ENCODE measurements at places on chromosomes 2 and 18.

DNA sequence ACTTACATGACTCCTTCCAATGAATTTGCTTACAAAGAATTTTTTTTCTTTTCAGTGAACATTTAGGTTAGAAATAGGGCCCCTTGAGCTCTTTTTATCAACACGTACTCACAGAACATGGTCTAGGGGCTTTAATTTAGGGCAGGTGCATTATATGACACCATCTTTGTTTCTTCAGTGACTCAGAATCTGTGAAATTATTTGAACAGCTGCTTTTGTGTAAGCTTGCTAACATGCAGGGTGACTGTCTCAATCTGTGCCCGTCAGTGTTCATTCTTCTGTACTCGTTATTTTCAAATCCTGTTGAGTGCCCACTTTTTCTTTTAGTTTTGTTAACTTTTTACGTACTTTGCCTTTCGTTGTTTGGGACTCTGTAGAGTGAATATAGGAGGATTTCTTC, 52.8 kb upstream of the CABYR start:
- DNase-seq: no peak

DNA sequence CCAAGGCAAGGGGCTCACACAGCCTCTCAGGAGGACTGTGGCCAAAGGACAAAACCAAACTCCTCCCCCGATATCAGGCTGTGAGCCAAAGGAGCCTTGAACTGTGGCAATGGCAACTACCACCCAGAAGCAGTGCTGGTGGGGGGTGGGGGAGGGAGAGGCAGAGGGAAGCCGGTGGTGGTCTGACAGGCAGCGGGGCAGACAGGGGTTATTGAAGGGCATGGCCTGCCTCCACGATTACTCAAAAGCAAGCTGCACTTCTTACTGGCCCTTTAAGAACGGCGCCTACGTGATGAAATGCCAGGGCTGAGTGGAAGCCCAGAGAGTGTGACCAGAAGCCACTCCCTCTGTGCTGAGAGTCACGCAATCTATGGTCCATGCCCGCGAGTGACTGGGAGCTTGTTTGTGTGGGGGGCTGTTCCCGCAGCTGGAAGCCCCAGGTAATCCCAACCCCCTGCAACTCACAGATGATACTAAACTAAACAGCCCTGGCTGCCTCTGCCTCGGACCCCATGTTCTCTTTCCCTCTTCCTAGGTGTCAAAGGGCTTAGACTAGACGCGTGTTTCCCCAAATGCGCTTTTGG, 128.2 kb upstream of the CXCR4 start:
- DNase-seq: no peak

DNA sequence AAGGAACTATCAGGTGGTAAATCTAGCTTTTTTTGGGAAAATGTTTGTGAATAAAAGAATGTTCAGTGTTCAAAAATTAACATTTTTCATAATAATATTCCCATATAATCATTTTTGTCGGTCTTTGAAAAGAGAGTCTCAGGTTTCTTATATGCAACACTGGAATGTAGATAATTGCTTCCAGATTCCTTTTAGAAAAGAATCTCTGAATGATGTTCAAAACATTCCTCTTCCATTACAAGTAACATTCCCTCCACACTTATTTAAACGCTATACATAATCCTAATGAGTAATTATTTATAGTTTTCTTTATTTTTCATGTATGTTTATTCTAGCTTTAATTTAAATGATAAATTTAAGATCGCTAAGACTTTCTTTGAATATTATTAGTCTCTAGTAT, 7.0 kb downstream of the ZSWIM2 start:
- no peak for DNase-seq

DNA sequence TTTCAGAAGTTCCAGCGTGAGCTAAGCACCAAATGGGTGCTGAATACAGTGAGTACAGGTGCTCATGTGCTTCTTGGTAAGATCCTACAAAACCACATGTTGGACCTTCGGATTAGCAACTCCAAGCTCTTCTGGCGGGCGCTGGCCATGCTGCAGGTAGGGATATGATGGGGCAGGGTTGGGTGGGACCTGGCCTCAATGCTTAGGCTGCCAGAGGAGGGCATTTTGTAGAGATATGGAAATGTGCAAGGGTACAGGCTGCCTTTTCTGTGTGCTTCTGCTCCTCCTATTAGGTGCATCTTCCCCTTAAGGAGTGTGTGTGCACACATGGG, 22.1 kb downstream of the GCKR start:
- no peak for DNase-seq

- DNase-seq: no peak
Measured at GRCh38 chr2:181374781-181375675, 82.2 kb upstream of the ITGA4 start.

DNA sequence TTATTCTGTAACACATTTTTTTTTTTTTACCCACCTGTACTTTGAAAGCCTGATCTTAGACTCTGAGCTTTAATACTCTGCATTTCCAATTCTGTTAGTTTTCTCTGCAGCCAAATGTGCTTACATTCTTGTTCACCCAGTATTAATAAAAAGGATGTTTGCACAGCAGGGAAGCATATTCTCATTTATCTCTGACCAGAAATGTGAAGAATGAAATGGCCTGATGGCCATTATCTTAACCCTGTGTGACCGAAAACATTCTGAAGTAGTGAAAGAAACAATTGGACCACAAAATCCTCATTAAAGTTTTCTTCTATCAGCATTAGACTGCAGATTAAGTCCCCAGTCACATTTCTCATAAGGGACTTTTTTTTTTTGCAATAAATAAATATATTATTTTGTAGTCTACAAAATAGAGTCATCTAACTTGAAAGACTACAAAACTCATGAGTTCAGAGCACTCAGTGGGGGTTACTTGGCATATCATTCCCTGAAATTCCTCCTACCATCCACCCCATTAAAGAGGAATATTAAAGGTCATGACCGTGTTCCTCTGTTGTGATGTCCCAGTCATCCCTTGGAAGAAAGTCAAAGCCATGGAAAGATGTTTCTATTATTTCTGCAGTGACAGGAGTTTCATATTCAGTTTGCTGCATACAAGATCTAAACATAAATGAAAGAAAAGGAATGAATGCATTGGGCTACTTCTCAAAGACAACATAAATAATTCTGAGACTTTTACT, 364.4 kb downstream of the RND3 start:
- no peak for DNase-seq

DNA sequence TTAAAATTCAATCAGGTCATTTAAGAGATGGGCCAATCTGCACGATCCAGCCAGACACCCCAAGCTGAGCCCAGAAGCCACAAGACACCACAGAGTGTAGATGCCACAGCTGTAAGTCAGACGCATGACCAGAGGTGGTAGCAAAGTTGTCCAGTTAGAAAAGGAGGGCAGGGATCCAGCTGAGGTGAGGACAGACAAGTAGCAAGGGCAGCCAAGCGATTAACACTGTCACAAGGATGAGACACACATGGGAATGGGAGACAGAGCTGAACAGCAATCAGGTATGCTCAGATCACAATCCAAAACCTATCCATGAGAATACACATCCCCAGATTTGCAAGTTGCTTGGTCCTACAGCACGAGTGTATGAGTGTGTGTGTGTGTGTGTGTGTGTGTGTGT, 143.4 kb upstream of the STK17B start:
- DNase-seq: no peak

DNA sequence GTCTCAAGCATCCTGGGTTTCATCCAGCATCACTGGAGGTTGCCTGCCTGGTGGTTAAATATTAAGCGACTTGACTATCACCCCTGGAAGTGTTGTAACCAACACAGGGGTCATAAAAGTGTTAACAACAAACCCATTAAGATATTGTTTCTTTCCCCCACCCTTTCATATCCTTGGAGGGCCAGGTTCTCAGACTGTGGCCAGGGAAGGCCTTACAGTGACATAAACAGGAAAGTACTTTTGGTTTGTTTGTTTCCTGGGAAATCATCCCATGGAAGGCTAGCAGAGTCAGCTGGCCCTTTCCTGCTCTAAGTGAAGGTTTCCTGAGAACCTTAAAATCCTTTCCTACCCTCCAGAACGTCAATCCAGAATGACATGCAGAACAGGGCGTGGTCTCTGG, 160.9 kb downstream of the CLIP4 start:
- no peak for DNase-seq

DNA sequence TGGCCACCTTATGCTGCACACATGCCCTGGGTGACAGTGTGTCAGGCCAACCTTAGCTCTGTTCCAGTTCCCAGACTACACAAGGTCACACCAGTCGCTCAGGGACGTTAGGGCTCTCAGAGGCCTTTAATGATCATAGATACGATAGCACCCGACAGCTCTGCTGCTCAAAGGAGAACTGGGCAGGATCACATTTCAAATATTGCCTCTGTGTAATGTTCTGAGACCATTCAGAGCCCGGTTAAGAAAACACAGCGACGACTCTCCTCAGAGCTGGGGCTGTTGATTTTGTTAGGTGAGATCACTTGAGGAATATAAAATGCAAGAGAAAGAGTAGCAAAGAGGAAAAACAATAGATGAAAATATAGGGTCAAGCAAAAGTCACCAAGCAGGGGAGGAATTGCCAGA, 166.6 kb upstream of the TANK start:
- no peak for DNase-seq

DNA sequence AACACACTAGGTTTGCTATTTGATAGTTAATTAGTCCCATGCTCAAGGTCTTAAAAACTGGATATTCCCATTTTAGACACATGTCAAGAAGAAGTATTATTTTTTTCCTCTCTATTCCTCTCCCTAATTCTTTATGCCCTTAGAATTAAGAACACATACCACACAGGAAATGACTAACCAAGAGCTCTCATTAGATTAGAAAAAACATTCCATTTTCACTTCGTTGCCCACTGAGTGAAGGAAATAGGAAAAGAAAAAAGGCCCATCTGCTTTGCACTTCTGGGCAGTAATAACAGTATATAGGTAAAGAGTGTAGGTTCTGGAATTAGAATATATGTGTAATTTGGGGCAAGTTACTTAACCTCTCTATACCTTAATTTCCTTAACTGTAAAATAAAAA, 26.9 kb downstream of the ACADL start:
- DNase-seq: no peak

GRCh38 chr18:28109781-28110560, 67.0 kb downstream of the CDH2 start:
- DNase-seq: no peak

DNA sequence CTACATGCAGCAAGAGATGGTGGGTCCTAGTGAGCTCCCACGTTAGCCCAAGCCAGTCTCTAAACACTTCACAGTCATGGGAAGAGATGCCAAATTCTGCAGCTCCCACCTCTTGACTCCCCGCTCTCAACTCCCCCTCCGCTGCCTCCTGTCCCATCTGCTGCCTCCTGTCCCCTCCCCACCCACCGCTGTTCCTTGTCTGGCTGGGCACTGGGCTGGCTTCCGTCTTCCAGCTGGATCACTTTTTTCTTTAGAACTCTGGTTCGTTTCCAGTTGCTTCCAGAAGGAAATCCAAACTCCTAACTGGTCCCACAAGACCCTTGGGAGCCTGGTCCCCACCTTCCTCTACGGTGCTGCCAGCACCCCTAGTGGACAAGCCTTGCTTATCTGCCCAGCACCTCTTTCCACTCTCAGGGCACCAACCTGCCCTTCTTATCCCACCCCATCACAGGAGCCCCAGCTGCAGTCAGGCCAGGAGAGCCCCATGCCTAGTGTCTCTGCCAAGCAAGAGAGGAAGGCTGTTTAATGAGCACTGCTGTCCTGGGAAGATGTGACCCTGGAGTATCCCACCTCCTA, 12.1 kb upstream of the TWIST2 start:
- no peak for DNase-seq

- DNase-seq: no peak
Measured at GRCh38 chr2:161901460-161901859, 172.6 kb downstream of the DPP4 start.

GRCh38 chr2:120108049-120108448, 95.2 kb downstream of the EPB41L5 start:
- no peak for DNase-seq

DNA sequence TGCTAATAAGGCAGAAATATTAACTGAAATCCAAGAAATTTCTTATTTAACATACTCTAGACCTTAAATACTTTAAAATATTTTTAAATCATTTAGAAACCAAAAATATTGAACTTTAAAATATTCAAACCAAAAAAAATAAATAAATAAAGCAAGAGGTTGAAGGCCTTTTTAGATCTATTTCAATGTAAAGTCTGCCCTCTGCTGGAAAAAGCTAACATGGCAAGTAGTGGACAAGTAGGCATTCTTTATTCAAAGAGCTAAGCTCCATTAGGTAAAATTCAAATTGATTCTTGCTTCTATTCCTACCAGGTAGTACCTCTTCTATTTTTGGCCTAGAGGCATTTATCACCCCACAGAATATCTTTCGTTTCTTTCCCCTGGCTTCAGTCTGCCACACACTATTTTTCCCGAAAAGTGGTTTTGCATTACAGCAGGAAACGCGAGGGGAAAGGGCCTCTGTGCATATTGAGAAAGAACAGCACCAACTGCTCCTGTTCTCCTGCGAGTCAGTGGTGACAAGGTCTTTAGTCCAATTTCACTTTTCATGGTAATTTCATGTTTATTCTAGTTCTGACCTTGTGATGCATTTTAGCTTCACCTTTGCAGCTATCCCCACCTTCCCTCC, 20.4 kb downstream of the IFIH1 start:
- DNase-seq: no peak

DNA sequence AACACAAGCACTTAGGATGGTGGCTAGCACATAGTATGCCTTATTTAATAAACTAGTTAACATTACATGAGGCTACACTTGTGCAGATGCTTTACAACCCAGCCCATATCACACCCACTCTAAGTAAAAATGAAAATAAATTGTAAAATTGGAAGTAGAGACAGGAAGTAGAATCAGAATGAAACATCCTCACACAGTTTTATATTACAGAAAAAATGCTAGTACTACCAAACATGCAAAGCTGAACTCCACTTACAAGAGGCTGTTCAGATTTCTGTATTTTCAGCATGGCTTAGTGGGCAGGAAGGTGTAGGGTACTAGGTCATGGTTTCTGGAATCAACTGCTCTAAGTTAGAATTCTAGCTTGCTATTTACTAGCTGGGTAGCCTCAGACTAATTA, 18.2 kb upstream of the CRIM1 start:
- no peak for DNase-seq

DNA sequence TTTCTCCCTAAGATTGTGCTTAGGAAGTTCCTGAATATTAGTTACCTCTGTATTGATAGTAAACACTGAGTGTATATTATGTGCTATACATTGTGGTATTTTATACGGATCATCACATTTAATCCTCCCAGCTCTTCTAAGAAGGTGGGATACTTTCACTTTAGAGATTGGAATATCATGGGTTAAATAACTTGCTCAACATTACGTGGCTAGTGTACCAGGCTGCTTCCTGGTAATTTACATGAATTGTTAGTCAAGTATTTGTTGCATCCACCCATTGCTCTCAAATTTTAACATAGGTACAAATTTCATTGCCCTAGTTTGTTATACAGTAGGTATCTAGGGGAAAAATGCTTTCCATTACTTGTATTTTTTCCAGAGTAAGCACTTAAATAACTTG, 21.4 kb downstream of the FAM98A start:
- DNase-seq: no peak

Measured in effector memory CD4-positive, alpha-beta T cell (primary cell).